ENCODE measurements at places on chromosomes 12 and 14.
A peak's percentile ranks its signal among the peaks of the same experiment; 100 is the strongest.

- peak; percentile 77 for DNase-seq
These were observed 236.0 kb downstream of the BCL11B start for GRCh38 chr14:99035712-99036610.

DNA sequence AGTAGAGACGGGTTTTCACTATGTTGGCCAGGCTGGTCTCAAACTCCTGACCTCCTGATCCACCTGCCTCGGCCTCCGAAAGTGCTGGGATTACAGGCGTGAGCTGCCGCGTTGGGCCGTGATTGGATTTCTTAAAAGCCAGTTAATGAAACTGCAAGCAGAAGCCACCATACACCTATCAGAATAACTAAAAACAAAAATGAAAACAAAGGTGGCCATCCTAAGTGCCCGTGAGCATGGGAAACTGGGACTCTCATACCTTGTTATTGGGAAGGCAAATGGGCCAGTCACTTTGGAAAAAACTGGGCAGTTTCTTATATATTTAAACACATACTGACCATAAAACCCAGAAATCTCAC lies 7.7 kb upstream of the TCTN1 start:
- no peak for DNase-seq

DNA sequence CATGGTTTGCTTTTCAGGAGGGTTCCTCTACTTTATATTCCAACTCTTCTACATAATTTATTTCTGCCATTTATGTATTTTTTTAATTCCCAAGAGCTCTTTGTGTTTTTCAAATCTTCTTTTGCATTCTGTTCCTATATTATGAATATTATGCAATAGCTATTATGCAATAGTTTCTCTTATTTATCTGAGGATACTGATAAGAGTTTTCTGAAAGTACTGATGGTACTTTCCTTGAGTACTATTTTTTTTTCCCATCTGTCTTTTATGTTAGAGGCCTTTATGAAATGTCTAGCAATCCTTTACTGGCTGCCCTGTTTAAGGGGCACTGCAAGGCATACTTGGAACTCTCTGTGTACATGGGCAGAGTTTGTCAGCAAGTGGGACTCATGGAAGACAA lies 93.4 kb downstream of the SLC41A2 start:
- no peak for DNase-seq

DNA sequence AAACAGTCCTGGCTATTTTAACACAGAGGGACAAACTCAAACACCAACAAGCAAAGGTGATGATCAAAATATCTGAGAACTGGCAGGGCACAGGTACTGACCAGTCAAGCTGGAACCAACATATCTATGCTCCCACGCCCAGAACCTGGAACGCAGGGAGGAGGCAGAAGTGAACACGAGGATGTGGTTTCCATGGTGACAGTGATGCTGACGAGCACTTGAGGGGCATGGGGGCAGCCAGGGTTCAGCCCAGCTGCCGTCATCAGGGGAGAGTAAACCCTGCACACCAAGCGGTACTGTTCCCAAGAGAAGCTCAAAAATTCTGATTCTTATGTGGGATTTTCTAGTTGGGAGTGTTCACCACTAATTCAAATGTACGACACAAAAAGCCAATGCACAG lies 113.6 kb upstream of the SFSWAP start:
- no peak for DNase-seq

- no peak for DNase-seq
These were observed 92.2 kb downstream of the NT5DC3 start for GRCh38 chr12:103748875-103749274.

DNA sequence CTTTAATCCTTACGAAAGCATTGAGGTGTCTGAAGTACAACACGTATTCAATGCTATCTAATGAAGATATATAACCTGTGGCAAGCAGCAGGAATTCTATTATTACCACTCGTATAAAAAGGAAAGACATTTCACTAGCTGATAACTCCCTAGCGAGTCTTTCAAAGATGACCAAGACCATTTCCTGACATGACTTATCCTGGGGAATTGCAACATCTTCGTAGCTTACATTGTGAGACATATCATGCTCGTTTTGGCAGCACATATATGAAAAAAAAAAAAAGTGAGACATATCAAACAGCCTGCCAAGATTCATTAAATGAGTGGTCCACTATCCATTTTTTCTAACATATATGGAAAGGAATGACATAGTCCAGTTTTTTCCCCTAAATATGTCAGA lies 337.0 kb downstream of the FSCB start:
- DNase-seq = no peak

DNA sequence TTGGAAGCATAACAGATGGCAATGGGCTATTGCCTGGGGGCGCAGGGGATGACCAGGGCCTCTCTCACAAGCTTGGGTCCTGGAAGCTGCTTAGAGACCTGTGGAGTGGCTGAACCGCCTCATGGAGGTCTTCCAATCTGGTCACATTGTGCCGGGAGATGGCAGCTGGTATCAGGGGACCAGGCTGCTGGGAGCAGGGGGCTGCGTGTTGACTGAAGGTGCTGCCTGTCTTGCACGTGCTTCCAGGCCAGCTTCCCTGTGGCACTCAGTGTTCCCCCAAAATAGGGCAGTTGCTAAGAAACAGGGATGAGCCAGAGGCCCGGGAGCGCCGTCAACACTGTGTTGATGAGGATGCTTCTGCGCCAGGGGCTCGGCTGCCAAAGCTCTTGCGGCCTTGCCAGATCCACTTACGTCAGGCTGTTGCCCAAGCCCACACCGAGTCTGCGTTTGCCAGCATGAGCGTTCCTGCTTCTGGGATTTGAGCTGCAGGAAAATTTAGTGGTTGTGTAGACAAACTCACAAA lies 39.8 kb downstream of the ELK3 start:
- no peak for DNase-seq

GRCh38 chr12:94308612-94309011 lies 151.1 kb downstream of the CEP83 start:
- no peak for DNase-seq

Measured in kidney epithelial cell (primary cell).